ENCODE measurements at places on chromosomes 2 and 18. TPM values are rescaled to one million over a fixed set of nuclear protein-coding genes. Genes with fewer than 3 reads are reported as not detected.

Gene KLHL29
- 3.3 TPM for total RNA-seq

- DNase-seq = no peak
These were observed 1.3 kb upstream of the MYT1L start for GRCh38 chr2:2332381-2332780.

- no peak for DNase-seq
These were observed 70.1 kb upstream of the ASB18 start for GRCh38 chr2:236334122-236334876.

GRCh38 chr2:150110548-150110947, 376.9 kb downstream of the RND3 start:
- no peak for DNase-seq

DNA sequence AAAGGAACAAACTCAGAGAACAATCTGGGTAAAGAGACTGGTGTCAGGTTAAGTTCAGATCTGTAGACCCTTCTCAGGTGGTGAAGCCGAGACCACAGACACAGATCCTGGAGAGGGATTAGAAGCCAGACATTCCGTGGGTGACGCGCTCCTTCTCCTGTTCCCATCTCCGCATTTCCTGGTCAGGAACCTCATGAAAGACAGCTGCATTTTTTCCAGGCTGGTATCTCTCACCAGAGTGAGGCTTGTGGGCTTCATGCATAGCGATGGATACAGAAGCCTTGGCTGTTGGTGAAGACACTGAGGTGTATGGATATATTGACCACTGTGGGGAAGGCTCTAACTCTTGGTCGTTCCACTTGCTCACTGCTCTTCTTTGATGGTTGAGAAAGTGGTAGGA, 152.6 kb downstream of the FAM210A start:
- no peak for DNase-seq

- DNase-seq = no peak
These were observed 4.7 kb downstream of the RAB3GAP1 start for GRCh38 chr2:135056790-135057189.

DNA sequence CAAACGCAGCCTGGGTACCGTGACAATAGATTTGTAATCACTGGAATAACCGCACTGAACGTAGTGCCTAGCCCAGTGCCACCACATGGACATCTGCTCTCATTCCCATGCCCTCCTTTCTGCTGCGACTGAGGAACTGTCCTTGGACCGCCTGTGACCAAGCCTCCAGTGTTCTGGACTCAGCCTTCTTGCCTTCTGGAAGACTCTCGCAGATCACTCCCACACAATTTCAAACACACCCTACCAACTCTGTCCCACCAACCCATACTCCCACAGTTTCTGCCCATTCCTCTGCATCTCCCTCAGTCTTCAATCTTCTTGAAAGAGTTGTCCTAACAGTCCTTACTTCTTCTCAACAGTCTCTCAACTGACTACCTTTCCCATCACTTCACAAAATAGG, 2.1 kb downstream of the RNF149 start:
- DNase-seq = no peak

Measured in thyroid gland (tissue), 4 donors.